DMS79 (cell line): ENCODE measurements at places on chromosomes 7 and 10.

GRCh38 chr7:45072131-45073030, 16.4 kb downstream of the NACAD start:
- DNase-seq = no peak

DNA sequence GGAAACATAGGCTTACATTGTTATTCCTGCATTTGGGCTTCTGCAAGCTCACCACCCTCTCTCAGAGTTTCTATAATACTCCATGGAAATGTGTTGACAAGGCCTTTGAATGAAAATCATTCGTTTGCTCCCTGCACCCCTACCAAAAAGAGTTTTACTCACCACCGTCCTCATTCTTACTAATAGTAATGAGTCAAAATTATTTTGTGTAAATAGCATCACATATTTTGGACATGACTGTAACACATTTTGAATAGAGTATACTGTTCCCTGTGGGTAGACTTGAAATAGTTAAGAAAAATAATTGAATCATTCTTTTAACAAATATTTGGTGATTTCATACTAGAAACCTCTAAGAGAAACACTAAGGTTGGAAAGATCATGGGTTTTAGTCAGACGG, 84.6 kb downstream of the AKAP9 start:
- no peak for DNase-seq

DNA sequence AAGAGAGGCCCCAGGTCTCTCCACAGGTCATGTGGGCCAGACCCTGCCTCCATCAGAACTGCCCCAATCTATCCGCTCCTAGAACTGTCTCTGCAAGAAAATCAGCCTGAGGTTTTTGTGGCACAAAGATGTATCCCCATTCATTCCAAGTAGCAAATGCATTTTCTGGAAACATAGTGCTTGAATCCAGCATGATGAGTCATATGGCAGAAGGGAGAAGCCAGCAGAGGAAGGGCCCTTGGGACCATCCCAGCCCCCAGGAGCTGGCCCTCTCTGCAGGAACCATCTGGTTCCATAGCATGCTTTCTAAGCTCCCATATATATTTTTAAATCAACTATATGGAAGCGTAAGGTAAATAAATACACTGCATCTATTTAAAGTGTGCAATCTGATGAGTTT, 563.2 kb downstream of the GALNT17 start:
- DNase-seq = no peak

GRCh38 chr7:121587435-121587834, 191.3 kb upstream of the FAM3C start:
- DNase-seq = no peak

DNA sequence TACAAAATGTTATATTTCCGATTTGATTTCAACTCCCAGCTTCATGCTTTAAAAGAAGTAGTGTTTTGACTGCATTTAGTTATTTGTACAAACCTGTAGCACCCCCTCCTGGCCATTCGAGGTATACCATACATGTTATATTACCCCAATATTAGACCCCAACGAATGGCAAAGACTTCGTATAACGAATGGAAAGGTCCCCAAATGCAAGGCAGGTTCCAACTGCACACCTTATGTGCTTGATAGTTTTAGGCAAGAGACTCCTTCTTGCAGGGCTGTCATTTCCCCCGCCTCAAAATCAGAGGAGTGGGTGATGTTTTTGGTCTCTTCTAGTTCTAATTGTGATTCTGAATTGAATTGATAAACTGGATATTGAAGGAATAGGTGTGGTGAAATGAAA, 101.1 kb upstream of the TARP start:
- no peak for DNase-seq

DNA sequence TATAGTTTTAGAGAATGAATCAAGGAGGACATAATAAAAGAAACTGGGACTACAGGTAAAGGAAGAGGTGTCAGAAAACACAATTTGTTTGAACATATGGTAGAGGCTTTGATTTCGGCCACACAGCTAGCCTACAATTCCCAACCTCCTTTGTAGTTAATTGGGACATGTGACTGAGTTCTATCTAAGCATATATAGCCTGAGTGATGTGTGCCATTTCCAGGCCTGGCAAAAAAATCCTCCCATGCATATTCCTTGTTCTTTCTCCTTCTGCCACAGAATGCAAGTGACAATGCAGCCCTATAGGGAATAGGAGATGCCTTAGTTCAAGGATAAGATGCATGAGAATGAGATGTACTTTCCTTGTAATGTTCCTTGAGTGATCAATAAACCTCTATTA, 590.7 kb upstream of the STEAP1 start:
- DNase-seq = no peak

DNA sequence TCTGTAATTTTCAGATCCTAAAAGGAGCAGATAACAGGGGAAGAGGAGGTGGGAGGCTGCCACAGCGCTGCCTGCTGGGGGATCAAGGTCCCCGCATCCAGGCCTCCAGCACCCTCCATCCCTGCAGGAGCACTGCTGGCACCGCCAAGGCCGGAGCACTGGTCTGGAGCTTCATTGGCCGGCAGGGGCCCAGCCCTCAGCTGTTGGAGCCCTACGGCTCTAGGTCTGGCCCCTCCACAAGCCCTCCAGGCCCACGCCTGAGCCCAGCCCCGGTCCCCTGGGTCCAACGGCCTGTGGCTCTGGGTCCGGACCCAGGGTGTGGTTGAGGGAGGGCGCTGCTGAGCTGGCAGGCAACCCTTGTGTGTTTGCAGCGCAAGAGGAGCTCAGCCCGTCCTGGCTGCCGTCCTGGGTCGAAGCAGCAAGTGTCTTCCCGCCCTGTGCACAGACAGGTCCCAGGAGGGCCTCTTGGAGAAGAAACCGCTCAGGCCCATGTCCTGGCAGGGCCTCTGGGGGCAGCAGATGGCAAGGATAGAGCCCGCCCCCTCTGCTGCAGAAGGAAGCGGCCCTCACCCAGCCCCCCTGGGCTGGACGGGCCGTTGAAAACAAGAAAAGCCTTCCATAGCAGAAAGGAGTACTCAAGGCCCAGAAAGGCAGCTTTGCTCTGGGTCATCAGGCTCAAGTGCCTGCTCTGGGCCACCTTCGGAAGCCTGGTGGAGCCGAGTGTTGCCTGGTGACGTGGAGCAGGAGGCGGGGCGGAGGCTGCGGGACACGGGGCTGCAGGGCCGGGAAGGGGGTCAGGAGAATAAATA, 54.3 kb upstream of the TNRC18 start:
- DNase-seq = peak; percentile 83

DNA sequence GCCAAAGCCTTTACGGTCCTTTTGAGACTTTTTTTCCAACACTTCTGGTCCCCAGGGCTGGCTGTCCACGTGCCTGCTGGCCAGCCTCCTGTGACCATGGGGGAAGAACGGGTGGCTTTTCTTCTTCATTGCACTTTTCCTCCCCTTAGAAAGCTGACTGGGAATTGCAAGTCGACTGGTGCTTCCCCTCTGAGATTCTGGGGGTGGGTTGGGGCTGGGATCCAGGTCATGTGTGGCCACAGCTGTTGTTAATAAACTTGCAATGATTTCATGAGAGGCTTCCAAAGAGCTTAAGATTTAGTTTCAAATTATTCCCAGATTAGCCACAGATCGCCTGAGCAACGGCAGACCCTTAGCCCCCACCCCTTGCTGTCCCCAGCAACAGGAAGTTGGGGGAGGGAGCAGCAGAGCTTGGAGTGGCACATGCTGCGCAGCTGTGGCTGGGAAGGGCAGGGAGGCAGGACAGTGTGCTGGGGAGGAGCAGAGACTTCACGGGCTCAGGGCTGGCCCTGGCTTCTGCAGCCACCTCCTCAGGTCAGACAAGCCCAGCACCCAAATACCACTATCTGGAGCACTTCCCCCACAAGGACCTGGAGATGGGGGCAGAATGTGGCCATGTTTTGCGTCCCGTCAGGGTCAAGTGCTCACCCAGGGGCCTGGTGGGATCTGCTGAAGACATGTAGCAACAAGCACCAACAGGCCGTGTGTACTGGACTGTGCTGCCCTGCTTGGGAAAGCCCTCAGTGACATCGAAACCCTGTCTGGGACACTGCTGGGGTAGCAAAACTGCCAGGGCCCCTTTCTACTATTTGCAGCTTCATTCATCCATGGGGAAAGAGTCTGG, 147.1 kb downstream of the RNF216 start:
- no peak for DNase-seq

GRCh38 chr7:32062150-32062549, 8.1 kb downstream of the PDE1C start:
- no peak for DNase-seq

GRCh38 chr7:27775782-27776181, 35.8 kb downstream of the TAX1BP1 start:
- no peak for DNase-seq

DNA sequence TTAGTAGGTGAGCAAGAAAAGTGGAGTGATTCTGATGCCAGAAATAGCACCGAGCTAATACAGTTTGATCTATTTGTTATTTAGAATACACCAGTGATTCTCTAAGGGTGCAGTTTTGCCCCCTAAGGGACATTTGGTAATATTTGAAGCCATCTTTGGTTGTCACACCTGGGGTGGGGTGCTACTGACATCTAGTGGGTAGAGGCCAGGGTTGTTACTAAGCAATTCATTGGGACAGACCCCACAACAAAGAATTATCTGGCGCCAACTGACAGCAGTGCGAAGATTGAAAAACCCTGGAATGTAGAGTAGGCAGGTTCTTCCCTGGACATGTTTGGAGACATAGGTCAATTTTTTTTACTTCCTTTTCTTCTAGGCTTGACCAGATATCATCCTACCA, 14.6 kb downstream of the PALS2 start:
- DNase-seq = no peak

- no peak for DNase-seq
Observed at GRCh38 chr10:87702973-87703294, 43.3 kb downstream of the PAPSS2 start.

DNA sequence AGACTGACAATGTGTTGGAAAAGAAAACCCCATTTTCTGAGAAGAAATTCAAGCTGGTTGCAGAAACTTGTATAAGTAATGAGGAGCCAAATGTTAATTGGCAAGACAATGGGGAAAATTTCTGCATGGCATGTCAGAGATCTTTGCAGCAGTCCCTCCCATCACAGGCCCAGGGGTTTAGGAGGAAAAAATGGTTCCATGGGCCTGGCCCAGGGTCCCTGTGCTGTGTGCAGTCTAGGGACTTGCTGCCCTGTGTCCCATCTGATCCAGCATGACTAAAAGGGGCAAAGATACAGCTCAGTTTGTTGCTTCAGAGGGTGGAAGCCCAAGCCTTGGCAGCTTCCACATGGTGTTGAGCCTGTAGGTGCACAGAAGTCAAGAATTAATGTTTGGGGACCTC, 440.3 kb upstream of the TPK1 start:
- no peak for DNase-seq

DNA sequence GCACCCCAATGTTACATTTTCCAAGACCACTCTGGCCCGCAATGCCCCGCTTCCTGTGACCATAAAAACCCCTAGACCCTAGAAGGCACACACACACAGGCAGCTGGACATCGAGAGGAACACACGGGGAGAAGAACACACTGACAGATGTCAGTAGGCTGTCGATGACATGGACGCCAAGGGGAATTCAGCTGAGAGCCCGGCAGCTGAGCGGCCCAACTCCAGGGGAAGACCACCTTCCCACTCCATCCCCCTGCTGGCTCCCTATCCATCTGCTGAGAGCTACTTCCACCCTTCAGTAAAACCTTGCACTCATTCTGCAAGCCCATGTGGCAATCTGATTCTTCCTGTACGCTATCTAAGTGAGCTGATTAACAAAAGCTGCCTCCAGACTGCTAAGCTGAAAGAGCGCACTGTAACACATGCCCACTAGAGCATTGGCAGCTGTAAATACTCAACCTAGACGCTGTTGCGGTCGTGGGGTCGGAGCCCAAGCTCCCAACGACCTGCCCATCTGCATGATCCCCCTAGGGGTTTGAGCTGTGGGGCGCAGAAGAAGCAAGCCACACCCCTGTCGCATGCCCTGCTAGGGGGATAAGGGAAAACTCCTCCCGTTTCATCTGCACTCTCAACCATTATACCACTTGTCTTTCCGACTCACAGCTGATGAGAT, 843.6 kb upstream of the POT1 start:
- DNase-seq = no peak

- no peak for DNase-seq
Observed at GRCh38 chr10:100886091-100886490, 26.7 kb upstream of the SLF2 start.

DNA sequence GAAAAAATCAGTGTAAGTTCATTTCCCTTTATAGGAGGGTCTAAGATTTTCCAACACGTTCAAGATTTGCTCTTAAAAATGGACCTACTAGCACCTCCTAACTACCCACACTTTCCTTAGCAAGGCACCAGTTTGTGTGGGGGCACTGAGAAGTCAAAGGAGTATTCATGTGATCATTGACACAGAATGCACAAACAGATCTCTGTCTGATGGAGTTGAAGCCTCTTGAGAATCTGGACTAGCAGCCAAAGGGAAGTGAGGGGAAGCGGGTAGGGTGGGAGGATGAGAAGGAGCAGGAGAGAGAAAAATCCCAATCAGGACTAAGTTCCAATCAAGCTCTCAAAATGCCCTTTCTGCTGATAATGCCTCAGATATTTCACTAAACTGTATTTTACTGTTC, 4.1 kb downstream of the MMS19 start:
- DNase-seq = no peak

- no peak for DNase-seq
Observed at GRCh38 chr7:14071045-14071444, 81.6 kb upstream of the ETV1 start.

GRCh38 chr7:50978633-50979215, 196.0 kb upstream of the GRB10 start:
- no peak for DNase-seq

DNA sequence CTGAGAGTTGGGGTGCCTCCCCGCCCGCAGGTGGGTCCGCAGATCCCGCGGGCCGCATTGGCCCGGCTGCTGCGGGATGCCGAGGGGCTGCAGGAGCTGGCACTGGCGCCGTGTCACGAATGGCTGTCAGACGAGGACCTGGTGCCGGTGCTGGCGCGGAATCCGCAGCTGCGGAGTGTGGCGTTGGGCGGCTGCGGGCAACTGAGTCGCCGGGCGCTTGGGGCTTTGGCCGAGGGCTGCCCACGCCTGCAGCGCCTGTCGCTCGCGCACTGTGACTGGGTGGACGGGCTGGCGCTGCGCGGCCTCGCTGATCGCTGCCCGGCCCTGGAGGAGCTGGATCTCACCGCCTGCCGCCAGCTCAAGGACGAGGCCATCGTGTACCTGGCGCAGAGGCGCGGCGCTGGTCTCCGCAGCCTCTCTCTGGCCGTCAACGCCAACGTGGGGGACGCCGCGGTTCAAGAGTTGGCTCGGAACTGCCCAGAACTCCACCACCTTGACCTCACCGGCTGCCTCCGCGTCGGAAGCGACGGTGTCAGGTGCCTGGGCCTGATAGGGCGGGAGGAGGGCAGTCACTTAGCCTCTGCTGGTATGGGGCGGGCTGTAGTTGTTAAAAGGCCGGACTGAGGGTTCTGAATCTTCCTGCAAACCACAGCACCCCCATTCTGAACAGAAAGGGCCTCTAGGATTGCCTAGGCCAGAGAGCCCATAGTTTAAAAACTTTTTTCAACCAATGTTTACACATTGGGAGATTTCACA, 1.3 kb downstream of the FBXL15 start:
- DNase-seq = no peak

GRCh38 chr10:55491712-55492111, 690.7 kb upstream of the PCDH15 start:
- DNase-seq = no peak

DNA sequence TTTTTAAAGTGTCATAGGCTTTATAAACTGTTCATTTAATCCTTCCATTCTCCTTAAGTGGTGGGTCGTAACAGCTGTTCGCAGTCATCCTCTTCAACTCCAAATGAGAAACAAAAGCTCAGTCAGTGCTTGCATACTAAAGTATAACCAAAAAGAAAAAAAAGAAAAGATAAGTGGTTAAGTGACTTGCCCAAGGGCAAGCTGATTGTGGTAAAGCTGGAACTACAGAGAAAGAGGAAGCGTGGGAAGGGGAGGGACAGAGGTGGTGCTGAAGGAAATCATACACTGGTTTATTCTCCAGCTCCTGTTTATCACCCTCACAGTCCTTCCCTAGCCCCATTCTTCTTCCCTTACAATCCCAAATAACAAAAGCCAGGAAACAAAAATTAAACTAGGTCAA, 29.6 kb downstream of the IDE start:
- no peak for DNase-seq
